ENCODE measurements at places on chromosomes 3 and 15.

DNA sequence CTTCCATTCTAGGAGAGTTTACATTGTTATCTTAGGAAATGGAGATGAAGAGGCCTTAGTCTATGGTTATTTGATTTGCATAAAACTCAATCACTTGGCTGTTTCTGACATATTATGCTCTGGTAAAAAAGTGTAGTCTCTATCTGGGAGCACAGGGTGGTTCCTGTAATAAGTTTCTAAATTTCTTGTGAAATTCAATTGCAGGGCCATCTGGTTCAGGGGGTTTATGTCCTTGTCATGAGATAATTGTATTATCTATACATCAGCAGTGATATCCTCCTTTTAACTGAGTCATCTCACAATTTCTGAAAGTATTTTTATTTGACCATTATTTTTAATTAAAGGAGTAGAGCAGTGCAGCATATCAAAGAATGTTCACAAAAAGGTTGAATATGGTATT lies 203.3 kb downstream of the MFSD1 start:
- DNase-seq: no peak

DNA sequence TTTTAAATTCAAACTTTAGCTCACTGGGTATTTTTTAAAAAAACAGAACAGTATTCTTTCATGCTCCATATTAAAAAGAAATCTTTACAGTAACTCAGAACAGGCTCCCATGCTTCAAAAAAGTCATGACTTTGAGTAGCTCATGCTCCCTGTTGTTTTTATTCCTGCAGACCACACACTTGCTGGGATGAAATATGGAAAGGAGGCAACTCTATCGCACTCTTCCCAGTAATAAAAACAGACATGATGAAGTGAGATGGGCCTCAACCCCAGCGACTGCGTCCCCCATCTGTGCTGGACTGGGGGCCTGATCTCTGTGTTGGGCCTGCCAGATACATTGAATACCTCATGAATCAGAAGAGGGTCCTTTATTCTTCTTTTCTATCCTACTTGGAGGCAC lies 58.9 kb downstream of the ARHGEF3 start:
- no peak for DNase-seq

GRCh38 chr3:46915297-46915822 lies 37.8 kb downstream of the PTH1R start:
- no peak for DNase-seq

GRCh38 chr3:49523756-49524747 lies 30.2 kb upstream of the BSN start:
- DNase-seq: no peak

- no peak for DNase-seq
Observed at GRCh38 chr3:72530426-72530825, 317.8 kb downstream of the SHQ1 start.

DNA sequence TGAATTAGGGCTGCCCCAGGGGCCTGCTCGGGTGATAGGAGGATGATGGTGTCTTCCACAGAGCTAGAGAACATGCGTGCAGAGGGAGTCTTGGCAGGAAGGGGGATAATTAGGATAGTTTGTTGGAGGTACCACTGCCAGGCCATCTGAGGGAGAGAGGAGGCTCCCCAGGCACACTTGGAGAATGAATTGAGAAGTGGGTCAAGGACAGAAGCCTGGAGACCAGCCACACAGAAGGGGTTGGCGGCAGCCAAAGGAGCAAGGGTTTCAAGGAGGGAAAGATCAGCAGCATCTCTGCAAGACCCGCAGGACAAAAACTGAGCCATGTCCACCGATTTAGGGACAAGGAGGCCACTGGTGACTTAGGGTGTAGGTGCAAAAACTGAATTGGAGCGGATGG lies 6.9 kb downstream of the SLC28A1 start:
- no peak for DNase-seq

GRCh38 chr15:92011611-92012367 lies 158.3 kb downstream of the SLCO3A1 start:
- DNase-seq: no peak

- no peak for DNase-seq
Observed at GRCh38 chr3:61877359-61878138, 316.2 kb downstream of the PTPRG start.

DNA sequence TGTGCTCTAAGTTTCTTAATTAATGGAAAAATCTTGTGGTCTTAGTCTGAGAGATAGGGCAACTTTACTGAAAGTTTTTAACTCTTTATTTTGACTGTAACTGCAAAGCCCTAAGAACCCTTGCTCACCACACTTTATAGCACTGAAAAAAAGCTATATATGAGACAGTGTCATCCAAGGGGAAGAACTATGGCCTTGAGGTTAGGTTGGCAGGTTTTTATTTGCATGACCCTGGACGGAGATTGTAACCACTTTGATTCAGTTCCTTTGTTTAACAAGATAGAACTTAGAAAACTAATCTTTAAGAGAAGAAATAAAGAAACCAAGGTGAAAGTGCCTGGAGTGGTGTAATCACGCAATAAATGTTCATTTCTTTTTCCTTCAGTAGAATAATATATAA lies 30.6 kb upstream of the LYSMD4 start:
- DNase-seq: no peak

GRCh38 chr15:52493968-52494367 lies 34.7 kb downstream of the MYO5A start:
- DNase-seq: no peak

GRCh38 chr3:41863024-41863423 lies 98.9 kb downstream of the ULK4 start:
- no peak for DNase-seq

GRCh38 chr3:149547954-149548668 lies 73.6 kb downstream of the TM4SF4 start:
- DNase-seq: peak; percentile 79

GRCh38 chr15:69606144-69606543 lies 153.5 kb downstream of the RPLP1 start:
- no peak for DNase-seq

DNA sequence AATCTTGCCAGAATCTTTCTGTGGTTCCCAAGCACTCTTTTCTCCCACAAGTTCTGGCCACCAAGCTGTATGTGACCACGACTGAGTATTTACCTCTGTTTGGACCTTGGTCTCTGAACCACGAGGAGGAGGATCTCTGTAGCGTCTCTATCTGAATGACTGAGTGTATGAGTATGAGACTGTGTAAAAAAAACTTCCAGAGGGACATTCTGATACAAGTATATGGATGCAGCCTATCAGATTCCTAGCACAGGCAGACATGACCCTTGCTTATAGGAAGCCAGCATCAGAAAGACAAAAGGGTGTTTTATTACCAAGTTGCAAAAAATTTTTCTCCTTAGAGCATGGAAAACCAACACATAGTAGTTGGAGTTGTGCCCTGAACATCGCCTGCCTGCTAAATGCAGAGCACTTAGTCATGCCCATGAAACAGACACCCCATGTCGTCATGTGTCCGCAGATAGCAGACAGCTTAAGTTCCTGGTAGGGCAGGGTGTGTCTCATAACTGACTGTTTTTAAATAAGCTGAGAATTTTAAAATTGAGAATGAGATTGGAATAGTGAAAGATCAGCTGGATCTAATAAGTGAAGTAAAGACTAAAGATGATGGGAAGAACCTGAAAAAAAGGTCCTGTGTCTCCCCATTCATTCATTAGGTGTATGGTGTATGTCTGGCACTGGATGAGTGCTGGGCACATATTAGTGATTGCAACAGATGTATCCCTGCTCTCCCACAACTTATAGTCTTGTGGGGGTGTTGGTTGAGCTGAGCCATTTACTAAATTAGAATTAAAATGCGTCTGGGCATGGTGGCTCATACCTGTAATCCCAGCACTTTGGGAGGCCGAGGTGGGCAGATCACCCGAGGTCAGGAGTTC lies 30.9 kb downstream of the DAG1 start:
- peak; percentile 53 for DNase-seq

- no peak for DNase-seq
Observed at GRCh38 chr15:34716111-34716510, 38.7 kb downstream of the GJD2 start.

- no peak for DNase-seq
Observed at GRCh38 chr15:90046289-90046688, 45.2 kb downstream of the ZNF710 start.

- peak; percentile 74 for DNase-seq
Observed at GRCh38 chr3:8622873-8623691, 21.5 kb downstream of the SSUH2 start.

DNA sequence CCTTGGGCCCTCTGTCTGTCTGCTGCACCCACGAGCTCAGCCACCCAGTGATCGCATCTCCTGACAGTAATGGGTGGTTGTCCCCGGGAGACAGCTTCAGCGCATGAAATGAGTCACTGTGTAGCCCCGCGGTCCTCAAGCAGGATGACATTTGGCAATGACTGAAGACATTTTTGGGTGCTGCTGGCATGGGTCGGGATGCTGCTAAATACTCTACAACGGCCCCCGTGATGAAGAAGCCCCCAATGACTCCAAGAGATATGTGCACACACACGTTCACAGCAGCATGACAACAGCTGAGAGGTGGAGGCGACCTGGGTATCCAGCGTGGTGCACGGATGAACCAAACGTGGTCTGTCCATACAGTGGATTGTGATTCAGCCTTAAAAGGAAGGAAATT lies 17.4 kb upstream of the ZXDC start:
- no peak for DNase-seq

GRCh38 chr3:61141227-61141626 lies 110.0 kb downstream of the FHIT start:
- DNase-seq: no peak

- no peak for DNase-seq
Observed at GRCh38 chr3:67650084-67650483, 4.3 kb downstream of the SUCLG2 start.

DNA sequence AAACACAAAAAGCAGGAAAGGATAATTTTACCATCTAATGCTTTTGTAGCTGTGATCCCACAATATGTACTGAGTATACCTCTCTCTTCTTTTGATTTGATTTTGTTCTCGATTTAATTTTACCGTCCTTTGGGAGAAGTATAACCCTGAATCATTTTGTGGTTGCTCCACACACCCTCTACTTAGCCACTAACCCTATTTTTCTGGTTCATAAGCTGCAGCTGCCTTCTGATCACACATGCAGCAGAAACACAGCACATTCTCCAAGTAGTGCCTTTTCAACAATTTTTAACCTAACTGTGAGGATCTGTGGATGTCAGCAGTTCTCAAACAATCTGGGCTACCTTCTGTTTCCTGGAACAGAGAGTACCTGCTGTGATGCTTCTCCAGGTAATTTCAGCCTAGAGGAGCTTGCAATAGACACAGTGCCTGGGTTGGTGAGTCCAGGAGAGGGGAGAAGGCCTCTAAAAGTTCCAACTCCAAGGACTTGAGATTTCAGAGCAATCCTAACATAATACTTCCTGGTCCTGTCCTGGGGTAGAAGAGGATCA lies 40.3 kb downstream of the HGD start:
- DNase-seq: no peak

DNA sequence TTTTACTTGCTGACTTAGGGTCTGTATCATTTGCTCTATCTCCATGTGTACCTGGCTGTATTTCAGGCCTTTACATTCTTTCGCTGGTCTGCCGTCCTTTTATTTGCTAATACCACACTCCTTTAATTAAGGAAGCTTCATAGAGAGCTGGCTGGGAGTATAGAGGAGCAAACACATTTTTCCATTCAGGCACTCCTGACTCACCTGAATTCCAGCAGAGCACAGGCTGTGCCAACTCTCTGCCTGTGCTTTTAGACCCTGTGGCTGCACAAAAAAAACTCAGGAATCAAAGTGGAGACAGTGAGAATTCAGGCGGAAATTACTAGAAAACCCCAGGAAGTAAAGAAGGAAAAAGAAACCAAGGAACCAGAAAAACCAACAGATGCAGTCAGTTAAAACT lies 29.0 kb upstream of the ATP10A start:
- no peak for DNase-seq

DNA sequence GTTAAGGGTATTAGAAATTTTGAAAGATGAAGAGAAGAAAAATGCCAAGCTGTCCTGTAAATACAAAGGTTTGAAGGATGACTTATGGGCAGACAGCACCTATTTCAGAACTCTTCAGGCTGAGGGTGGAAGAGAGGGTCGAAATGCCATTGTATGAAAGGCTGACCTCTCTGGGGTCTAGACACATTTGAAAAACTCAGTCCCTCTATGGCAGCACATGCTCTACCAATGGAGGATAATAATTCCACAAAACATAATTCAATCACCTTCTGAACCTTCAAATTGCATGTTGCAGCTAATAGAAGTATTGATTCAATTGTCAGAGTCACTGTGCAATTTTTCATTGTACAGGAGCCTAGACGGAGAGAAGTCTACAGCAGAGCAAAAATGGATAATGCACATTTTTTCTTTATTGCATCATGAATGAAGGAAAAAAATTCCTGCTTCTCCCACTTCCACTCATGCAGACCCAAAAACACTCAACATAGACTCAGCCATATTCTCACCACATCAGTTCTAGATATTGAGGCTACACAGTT lies 569.1 kb downstream of the TBL1XR1 start:
- no peak for DNase-seq

GRCh38 chr15:92846741-92847140 lies 53.4 kb upstream of the CHD2 start:
- no peak for DNase-seq
